ENCODE measurements at places on chromosomes 16 and 17. TPM values are rescaled to one million over a fixed set of nuclear protein-coding genes. Genes with fewer than 3 reads are reported as not detected.

- no peak for DNase-seq
Measured at GRCh38 chr17:79465681-79466025, 145.2 kb downstream of the RBFOX3 start.

- no peak for DNase-seq
Measured at GRCh38 chr17:39727556-39727955, 2.8 kb downstream of the MIEN1 start.

The LYRM1 gene
- 25.6 TPM for total RNA-seq

The SSTR5 gene
- not detected for total RNA-seq

The EMP2 gene
- 138 TPM for total RNA-seq

The RUNDC3A gene
- total RNA-seq = 2.9 TPM
